ENCODE measurements at places on chromosomes 11 and 22.

GRCh38 chr22:39430576-39431150 lies 26.1 kb upstream of the MGAT3 start:
- DNase-seq = no peak

GRCh38 chr11:46520971-46521745 lies 72.7 kb downstream of the AMBRA1 start:
- DNase-seq = peak; percentile 60

GRCh38 chr11:131311776-131312514 lies 58.5 kb upstream of the NTM start:
- DNase-seq = no peak

DNA sequence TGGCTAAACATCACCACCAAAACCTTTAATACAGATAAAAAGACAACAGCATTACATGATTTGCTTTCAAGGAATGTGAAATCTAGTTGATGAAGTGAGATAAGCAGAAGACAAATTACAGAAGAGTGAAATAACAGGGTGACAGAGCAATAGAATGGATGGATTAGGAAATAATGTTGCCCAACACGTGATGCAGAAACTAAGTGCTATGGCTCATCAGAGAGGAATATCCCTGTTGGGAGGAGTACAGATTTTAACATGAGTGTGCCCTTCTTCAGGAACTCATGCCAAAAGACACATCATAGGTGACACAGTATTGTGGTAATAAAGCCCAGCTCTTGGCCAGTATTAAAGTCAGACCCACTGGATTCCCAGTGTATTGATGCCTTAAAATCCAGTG lies 176.6 kb upstream of the RAG2 start:
- peak; percentile 97 for DNase-seq

DNA sequence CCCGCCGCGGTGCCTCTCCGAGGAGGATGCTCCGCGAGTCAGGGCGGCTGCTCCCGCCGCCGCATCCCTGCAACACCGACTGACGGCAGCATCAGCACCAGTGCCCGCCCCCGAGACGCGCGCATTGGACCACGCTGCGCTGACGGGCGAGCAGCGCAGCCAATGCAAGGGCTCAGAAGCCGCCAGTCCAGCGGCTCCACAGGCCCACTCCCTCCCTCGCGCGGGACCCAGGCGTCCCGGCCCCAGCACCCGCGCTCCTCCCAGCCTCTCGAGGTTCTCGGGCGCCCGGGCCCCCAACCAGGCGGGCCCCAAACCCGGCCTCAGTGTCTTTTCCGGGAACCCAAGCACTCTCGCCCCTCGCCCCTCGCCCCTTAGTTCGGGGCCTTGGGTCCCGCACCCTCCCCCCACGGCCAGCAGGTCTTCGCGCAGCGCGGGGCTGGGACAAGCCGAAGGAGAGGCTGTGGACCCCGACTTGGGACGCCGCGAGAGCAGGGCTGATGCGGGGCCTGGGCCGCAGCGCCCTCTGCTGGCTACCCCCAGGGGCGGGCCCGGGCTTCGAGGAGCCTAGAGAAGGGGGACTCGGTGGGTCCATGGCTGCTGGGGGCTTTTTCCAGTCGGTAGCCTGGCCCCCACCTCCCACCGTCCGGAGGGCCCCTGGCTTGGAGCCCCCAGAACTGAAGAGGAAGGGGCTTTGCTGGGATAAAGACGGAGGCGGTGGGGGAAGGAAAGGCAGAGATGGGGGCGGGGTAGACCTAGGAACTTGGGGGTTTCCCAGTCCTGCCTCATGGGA lies at the start of gene NRXN2:
NRXN2 (minus strand) TSS at position 81 of the 790 bp plus-strand sequence. CDS start 9,498 bp downstream, outside the sequence.
- peak; percentile 43 for DNase-seq

DNA sequence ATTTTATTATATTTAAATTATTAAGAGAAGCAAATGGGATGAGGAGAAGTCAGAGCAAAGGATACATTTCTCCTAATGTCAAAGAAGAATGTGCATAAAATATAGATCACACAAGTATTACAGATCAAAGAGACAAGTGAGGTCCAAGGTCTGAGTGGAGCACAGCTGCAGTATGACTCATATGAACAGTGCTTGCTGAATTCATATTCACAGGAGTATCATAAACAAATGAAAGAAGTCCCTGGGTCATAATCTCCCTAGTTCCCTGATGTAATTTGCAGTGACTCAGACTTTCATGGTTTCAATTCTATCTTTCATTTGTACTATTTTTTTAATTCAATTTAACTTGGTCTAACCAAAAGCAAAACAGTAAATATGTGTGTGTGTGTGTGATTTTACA lies 499.0 kb upstream of the CCDC179 start:
- DNase-seq = peak; percentile 71

GRCh38 chr11:9616858-9617257 lies 43.4 kb downstream of the WEE1 start:
- no peak for DNase-seq

GRCh38 chr22:26983311-26983710 lies 325.9 kb downstream of the MIAT start:
- DNase-seq = no peak

DNA sequence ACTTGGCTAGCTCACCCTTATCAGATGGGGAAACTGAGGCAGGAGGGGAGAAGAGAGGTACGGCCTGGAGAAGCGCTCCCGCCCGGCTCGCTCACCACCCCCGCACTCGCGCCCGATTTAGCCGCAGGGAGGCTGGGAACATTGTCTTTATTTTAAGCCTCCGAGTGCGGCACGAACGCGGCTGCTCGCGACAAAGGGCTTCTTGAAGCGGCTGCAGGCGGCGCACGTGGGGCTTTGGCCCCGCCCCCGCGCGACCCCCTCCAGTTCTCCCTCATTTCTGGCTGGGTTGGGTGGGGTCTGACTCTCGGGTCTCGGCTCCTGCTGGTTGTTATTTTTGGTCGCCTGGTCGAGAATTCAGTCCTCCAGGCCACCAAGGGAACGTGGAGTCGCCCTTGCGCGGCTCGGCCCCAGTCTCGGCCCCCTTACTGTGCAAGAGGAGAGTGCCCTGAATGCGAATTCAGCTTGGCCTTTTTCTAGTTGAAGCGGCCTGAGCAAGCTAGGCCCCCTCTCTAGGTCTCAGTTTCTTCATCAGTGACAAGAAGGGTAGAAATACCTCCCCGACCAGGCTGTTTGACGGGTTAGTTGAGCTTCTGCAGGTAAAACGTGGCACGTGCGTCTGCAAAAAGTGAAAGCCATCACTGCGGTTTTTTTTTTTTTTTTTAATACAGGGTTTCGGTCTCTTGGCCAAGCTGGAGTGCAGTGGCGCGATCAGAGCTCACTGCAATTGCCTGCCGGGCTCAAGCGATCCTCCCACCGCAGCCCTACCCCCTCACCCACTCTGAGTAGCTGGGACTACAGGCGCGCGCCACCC lies 2.6 kb upstream of the CHRM1 start:
- DNase-seq = no peak

DNA sequence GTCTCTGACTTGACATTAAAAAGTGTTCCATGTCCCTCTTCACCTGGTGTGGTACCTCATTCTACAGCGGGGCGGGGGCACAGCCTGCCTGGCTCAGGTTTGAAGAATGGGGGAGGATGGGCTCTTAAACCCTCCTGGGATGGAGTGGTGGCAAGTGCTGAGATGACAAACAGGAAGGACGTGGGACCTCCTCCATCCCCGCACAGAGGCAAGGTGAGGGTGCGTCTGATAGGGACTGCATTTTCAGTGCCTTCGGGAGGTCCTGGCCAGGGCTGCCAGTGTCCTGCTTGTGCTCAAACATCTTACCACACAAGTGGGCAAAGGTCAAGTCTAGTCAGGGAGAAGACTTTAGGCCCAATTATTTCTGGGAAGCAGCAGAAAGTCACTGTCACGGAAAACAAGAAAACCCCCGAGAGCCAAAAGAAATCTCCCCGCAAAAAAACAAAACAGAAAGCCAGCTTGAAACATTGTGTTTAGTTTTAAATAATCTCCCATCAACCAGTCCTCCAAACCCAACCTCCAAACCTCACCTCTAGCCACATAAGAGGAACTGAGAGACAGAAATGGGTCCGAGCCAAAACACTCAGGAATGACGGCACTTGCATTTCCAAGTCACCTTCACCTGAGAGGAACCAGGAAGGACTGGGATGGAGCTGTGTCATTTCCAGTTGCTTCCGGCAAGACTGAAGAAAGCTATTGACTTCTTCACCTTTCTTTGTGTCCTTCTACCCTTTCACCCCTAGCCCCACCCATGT lies 966.5 kb downstream of the NTM start:
- no peak for DNase-seq

GRCh38 chr22:17098379-17098819 lies 13.6 kb downstream of the IL17RA start:
- DNase-seq = no peak

GRCh38 chr22:39457556-39458443 lies 988 bp downstream of the MGAT3 start:
- no peak for DNase-seq

Data from HS-5 (cell line).